Stimulated activated CD8-positive, alpha-beta memory T cell treated with anti-CD3 and anti-CD28 coated beads, Interleukin-12 subunit alpha, Interleukin-12 subunit beta, amount 100 ng/mL, for 4 hours (primary cell): ENCODE measurements at places on chromosomes 11 and 22.

- no peak for DNase-seq
These were observed 1.8 kb downstream of the C11orf68 start for GRCh38 chr11:65917077-65917433.

- no peak for DNase-seq
These were observed 22.2 kb downstream of the DKK3 start for GRCh38 chr11:11985954-11986949.

- no peak for DNase-seq
These were observed 47.8 kb downstream of the ARHGAP42 start for GRCh38 chr11:100734743-100735527.

GRCh38 chr22:25969901-25970300, 199.4 kb upstream of the SEZ6L start:
- no peak for DNase-seq

- no peak for DNase-seq
These were observed 27.5 kb downstream of the SAA4 start for GRCh38 chr11:18209058-18209457.
